ENCODE measurements at places on chromosomes 2 and 18.
A peak's percentile ranks its signal among the peaks of the same experiment; 100 is the strongest.

DNA sequence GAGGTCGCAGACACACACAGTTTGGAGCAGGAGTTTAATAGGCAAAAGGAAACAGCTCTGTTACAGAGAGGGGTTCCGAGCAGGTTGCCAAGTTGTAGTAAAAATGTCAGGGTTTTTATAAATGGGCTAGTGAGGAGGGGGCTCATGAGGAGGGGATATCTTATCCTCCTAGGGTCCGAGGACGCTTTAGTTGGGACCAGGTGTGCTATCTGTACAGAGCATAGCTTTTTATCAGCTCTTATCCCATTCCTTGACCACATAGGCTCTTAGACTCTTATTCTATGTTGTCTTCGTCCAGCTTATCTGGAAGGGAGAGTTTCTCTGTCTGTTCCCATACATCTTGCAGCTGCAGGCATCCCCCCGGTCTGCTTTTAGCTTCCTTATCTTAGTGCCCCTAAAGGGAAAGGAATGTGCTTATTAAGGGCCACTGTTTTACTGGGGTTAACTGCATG, 44.7 kb downstream of the PDK1 start:
- no peak for DNase-seq

DNA sequence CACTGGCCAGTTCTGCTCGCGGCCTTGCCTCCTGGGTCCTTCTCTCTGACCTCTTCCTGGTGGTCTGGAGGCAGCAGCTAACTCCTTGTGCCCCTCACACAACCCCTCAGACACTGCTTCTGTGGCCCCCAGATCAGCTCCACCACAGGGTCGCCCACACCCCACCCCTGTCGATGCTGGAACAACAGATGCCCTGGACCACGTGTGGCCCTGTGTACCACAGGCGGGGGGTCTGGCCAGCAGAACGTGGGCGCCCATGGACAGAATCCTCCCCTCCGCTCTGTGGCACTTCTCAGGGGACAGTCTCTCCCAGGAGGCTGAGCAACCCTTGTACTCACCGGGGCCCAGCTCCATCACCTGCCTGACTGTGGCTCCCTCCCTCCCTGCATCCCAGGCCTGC, 245.6 kb downstream of the NDUFA10 start:
- DNase-seq, result no peak

DNA sequence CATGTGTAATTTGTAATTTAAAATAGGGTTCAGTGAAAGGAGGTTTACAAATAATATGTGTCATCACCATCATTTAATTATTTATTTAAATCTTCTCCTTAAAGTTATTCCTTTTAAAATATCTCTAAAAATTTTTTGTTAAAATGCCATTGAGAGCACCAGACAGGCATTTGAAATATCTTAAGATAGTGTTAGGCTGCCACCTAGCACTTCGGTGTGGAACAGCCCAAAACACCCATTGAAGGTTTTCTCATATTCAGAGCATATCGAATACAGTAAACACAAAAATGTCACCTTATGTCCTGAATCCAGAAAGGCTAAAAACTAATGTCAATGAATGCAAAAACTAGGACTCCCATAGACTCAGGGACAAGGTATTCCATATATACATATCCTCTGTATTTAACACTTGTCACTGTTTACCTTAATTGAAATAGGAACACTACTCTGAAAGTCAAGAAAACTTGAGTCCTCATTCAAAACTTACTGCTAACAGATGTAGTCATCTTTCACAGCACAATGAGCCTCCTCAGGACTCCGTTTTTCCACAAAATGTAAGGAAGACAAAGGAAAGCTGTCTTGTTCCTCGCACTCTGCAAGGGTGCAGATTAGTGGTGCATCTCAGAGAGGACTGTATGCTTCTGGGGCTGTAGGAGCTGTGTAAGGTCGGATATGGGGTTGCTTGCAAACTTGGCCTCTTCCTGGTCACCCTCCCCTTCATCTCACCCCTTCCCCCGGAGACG, 329.5 kb downstream of the PAX3 start:
- peak; percentile 72 for DNase-seq

- DNase-seq, result peak; percentile 8
Measured at GRCh38 chr2:151111599-151112278, 149.9 kb downstream of the RBM43 start.

DNA sequence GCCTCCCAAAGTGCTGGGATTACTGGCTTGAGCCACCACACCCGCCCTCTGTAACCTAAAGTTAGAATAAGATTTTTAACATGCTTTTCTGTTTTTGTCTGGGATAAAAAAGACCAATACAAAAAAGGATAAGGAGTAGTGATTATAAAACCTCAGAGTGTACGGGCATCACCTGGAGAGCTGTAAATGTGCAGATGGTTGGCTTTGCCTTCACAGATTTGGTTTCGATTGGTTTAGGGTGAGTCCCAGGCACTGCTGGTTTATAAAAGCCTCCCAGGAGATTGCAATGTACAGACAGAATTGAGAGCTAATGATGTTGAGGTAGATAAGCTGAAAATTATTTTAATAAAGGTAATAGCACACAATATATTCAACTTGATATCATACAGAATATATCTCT, 289.7 kb upstream of the FSHR start:
- DNase-seq, result no peak

- DNase-seq, result no peak
Measured at GRCh38 chr2:39266139-39266805, 22.5 kb upstream of the CDKL4 start.

Measured in DMS53 (cell line).